ENCODE measurements at places on chromosomes 4 and X. TPM values are rescaled to one million over a fixed set of nuclear protein-coding genes. Genes with fewer than 3 reads are reported as not detected.

DNA sequence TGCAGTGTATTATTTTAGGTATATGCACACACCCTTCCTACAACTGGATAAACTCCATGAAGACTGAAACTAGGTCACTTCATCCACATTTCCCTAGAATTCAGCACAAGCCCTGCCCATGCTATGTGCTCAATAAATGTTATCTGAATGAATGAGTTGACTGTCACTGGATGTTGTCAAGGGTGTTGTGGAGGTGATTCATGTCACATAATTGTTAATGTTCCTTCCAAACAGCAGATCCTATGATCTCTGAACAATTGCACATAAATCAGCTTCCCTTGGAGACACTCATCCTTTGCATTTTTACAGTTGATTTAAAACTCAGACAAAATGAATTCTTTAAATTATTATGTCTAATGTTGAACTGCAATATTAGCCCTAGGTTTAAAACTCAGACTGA lies 154.7 kb downstream of the TSPAN5 start:
- H3K4me1 ChIP-seq = no peaks in the 10 kb centered on the region
- no peak overlapping the region for H3K27ac ChIP-seq
- no peaks in the 10 kb centered on the region for H3K36me3 ChIP-seq

- no peaks in the 10 kb centered on the region for H3K27me3 ChIP-seq
- H3K27ac ChIP-seq = no peak overlapping the region
- no peak for DNase-seq
- H3K36me3 ChIP-seq = no peaks in the 10 kb centered on the region
Measured at GRCh38 chr4:65983061-65983460, 312.8 kb upstream of the EPHA5 start.

Gene PNMA6A
- total RNA-seq = 0.39 TPM

DNA sequence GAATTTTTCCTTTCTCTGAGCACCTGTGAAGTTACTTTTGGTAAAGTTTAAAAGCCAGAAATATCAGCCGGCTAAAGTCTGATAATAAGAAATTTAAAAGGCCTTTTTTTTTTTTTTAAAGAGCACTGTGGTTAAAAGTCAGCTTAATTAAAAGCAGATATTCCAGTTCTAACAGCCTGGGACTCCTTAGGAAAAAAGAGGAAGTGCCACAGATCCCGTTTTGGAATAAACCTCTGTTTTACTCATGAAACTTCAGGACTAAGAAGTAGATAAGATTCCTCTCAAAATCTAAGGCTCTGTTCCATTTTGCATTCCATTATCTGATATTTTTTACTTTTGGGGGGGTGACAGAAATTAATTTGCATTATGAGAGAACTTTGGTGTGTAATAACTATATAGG lies 37.8 kb downstream of the ABCB7 start:
- H3K4me1 ChIP-seq = no peaks in the 10 kb centered on the region
- H3K27ac ChIP-seq = no peak overlapping the region
- no peak for DNase-seq
- no peaks in the 10 kb centered on the region for H3K36me3 ChIP-seq
- no peak overlapping the region for H3K4me3 ChIP-seq

GRCh38 chrX:70168238-70169188 lies 8.8 kb upstream of the DGAT2L6 start:
- no peaks in the 10 kb centered on the region for H3K27me3 ChIP-seq
- H3K27ac ChIP-seq = no peak overlapping the region
- no peak for DNase-seq
- H3K4me1 ChIP-seq = no peaks in the 10 kb centered on the region

GRCh38 chr4:48909697-48910096 lies 3.1 kb upstream of the OCIAD2 start:
- no peak overlapping the region for H3K27ac ChIP-seq
- no peaks in the 10 kb centered on the region for H3K27me3 ChIP-seq
- H3K36me3 ChIP-seq = no peaks in the 10 kb centered on the region
- DNase-seq = no peak
- peaks cover 20% of the 10 kb centered on the region for H3K4me1 ChIP-seq

DNA sequence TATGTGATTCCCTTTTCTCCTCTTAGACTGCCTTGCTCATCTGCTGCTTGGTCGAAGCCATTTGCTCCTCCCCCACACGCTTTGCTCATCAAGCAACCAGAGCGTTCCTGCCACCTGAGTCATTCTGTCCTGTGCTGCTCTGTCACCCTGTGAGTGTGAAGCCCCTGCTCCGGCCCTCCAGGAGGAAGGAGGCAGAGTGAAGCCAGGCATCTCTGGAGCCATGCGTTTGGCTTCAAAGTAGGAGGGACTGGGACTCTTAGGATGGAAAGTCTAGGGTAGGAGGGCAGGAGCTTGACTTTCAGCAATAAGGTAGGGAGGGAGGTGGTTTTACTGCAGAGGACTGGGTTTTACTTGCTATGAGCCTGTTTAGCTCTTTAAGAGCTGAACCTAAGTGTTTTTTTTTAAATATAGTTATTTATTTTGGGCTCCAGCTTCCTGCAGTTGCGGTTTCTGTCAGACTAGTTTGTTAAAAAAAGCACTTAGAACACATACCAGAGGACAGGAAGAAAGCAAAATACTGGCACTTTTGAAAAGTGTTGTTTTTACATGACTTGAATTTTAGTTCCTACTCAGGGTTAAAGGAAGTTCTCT lies 63.6 kb downstream of the SPINK2 start:
- H3K27ac ChIP-seq = peak overlapping the region; percentile 77
- H3K4me1 ChIP-seq = peaks cover 39% of the 10 kb centered on the region
- H3K4me3 ChIP-seq = peak overlapping the region; percentile 60
- no peaks in the 10 kb centered on the region for H3K36me3 ChIP-seq

DNA sequence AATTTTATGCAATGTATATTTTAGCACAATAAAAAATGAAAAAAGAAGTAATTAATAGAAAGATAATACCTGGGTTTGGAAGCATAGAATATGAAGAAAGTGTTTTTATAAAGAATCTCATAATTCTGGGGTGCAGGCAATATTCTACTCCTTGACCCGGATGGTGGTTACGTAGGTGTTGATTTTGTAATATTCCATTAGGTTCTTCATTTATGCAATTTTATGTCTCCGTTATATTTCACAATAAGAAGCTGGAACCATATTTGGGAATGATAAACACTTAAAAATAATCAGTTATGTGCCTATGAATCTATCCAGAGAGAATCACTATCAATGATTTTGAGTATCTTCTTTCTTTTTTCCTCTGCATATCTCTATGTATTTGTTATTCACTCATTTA lies 38.5 kb downstream of the CHRNA9 start:
- DNase-seq = no peak
- H3K4me1 ChIP-seq = no peaks in the 10 kb centered on the region
- no peak overlapping the region for H3K4me3 ChIP-seq
- no peaks in the 10 kb centered on the region for H3K36me3 ChIP-seq

- H3K36me3 ChIP-seq = no peaks in the 10 kb centered on the region
- H3K27me3 ChIP-seq = no peaks in the 10 kb centered on the region
- no peak overlapping the region for H3K4me3 ChIP-seq
- DNase-seq = no peak
- H3K27ac ChIP-seq = no peak overlapping the region
Measured at GRCh38 chr4:143344774-143345173, 8.1 kb downstream of the GAB1 start.

GRCh38 chrX:84363663-84364062 lies 138.6 kb downstream of the HDX start:
- no peaks in the 10 kb centered on the region for H3K36me3 ChIP-seq
- no peak overlapping the region for H3K4me3 ChIP-seq
- DNase-seq = no peak

Gene CLGN
- total RNA-seq = 0.15 TPM

- DNase-seq = no peak
- no peaks in the 10 kb centered on the region for H3K36me3 ChIP-seq
- no peaks in the 10 kb centered on the region for H3K4me1 ChIP-seq
Measured at GRCh38 chr4:22202975-22203710, 254.6 kb upstream of the KCNIP4 start.

DNA sequence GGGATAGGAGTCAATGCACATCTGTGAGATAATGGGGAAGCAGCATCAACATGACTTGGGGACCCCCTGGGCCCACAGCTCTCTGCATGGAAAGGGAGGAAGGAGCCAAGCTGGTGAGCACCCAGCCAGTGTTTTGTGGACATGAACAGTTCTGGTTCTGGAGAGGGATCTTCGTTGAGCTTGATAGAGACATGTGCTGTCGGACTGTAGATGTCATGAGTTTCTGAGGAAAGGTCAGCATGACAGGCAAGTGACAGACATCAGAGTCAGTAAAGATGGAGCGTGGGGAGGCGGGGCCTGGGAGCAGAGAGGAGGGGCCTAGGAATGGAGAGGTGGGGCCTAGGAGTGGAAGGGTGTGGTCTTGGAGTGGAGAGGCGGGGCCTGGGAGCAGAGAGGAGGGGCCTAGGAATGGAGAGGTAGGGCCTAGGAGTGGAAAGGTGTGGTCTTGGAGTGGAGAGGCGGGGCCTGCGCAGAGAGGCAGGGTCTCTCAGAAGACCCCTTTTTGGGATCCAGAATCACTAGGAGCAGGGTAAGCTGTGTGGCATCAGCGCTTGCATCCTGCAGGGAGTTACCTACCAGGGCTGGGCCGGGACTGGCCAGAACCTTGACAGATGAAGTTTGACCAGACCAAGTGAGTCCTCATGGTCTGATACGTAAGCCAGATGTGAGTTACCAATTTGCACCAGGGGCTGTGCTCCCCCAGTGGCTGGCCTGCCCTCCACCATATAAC lies 33.7 kb downstream of the PIGG start:
- H3K27ac ChIP-seq = no peak overlapping the region
- H3K27me3 ChIP-seq = no peaks in the 10 kb centered on the region
- no peaks in the 10 kb centered on the region for H3K4me1 ChIP-seq
- no peak for DNase-seq

Gene NIPAL1
- total RNA-seq = 1.1 TPM

GRCh38 chrX:135112096-135112729 lies 8.1 kb downstream of the ETDB start:
- H3K4me1 ChIP-seq = no peaks in the 10 kb centered on the region
- no peaks in the 10 kb centered on the region for H3K36me3 ChIP-seq
- no peak overlapping the region for H3K27ac ChIP-seq
- DNase-seq = peak; percentile 63
- H3K27me3 ChIP-seq = no peaks in the 10 kb centered on the region

DNA sequence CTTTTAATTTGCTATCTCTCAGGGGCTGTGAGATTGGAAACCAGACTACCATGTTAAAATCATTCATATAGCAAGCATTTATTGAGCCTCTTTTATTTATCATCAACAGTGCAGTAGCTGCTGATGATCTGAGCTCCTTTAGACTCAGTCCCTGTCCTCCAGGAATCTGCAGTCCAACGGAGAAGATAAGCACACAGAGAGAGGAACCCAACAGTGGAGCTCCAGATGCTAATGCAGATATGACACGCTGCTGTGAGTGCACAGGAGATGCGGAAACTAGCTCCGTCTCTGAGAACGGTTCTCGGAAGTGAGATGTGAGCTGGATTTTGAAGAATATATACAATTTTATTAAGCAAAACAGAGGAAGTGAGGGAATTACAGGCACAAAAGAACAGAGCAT lies 35.4 kb downstream of the DCHS2 start:
- H3K27ac ChIP-seq = no peak overlapping the region
- no peak for DNase-seq
- H3K4me3 ChIP-seq = no peak overlapping the region
- no peaks in the 10 kb centered on the region for H3K36me3 ChIP-seq

Gene HTRA3
- not detected for total RNA-seq

DNA sequence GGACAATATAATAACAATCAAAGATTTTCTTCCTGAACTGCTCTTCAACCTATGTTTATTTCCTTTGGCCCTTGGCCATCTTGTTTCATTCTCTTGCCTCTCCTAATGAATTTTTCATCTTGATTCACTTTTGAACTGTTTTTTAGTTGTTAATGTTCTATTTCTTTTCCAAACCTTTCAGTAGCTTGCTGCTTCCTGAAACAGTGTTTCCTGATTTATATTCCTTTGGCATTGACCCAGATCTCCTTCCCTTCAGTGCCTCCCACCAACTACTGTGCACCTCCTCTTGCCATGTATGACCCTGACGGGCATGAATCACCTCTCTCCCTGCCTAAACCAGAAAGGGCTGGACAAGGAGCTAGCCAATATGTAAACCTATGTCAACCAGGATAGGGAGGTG lies 25.6 kb upstream of the SPP1 start:
- no peaks in the 10 kb centered on the region for H3K4me1 ChIP-seq
- DNase-seq = no peak
- no peak overlapping the region for H3K27ac ChIP-seq
- H3K36me3 ChIP-seq = no peaks in the 10 kb centered on the region

Gene ANXA10
- total RNA-seq = not detected

GRCh38 chr4:129862461-129862860 lies 766.5 kb downstream of the C4orf33 start:
- no peaks in the 10 kb centered on the region for H3K4me1 ChIP-seq
- no peak overlapping the region for H3K4me3 ChIP-seq
- no peaks in the 10 kb centered on the region for H3K27me3 ChIP-seq
- DNase-seq = no peak
- no peak overlapping the region for H3K27ac ChIP-seq

All from B cell (primary cell).